ENCODE measurements at places on chromosomes 3 and 15.

- DNase-seq: no peak
Observed at GRCh38 chr15:65309882-65310418, 5.5 kb downstream of the RNU5B-1 start.

DNA sequence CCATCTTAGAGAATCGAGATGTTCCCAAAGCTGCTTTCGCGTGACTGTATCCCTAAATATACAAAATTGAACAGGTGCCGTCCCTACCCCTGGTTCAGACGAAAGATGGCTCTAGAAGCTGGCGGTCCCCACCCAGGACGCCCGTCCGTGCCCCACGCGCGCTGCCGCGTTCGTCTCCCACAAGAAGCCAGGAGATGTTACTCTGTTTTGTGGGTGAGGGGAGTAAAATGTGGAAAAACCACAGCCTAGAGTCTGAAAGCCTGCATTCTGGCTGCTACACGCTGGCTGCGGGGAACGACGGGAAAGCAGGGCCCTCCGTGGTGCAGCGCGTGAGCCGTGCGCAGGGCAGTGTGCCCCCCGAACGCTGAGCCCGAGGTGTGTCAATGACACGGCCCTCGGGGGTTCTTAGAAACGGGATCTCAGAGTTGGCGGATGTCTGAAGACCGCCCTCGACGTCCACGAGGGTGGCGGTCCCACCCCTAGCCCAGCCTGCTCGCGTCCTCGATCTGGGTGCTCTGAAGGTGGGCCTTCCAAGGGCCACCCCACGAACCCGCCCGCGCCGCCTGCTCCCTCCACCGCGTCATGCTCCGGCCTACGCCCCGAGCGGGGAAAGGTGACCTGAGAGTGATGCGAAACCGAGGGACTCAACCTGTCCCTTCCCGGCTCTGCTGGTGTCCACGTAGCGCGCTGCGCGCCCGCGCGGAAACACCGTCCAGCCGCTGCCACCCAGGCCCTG is 95.6 kb downstream of the OCA2 start:
- no peak for DNase-seq

- DNase-seq: no peak
Observed at GRCh38 chr3:186021673-186022362, 84.0 kb upstream of the TRA2B start.

DNA sequence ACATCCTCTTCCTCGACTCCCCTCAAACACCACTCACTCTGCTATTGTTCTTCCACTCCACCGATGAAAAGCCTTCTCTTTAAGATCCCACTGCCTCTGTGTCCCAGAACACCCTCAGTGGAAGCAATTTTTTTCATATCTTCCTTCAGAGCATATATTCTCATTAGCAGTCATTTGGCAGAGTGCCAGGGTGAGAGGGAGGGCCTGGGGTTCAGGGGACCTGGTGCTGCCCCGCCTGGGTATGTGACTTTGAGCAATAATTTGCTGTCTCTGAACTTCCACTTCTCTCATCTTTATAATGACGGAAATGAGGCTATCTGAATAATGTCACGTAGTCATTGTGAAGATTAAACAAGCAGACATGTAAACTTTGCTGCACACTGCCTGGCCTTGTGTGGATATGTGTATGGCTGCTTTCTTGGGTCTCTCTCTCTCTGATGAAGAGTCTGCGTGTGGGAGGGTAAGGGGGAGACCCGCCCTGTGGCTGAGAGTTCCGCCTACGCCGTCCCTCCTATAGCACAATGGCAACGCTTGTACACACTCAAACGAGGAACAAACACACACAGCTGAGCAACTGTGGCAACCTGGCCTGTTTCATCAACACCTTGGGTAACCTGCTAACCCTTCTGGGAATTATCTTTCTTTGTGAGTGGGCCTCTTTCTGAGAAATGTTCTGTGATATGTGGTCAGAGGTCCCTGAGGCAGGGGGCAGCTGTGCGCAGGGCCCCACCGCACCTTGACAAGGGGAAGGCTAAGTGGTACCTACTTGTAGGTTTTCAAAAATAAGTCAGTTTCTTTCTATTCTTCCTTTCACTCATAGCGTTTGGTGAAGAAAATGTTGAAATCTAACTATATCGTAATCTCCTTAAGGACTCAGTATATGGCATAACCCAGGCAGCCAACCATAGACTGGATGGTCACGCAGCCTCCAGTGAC is 369.8 kb downstream of the SV2B start:
- DNase-seq: no peak

GRCh38 chr15:70308735-70309434 is 211.2 kb upstream of the TLE3 start:
- DNase-seq: no peak

GRCh38 chr15:51499379-51499976 is 123.1 kb downstream of the DMXL2 start:
- DNase-seq: peak; percentile 1

- no peak for DNase-seq
Observed at GRCh38 chr3:193262707-193263106, 21.7 kb downstream of the PLAAT1 start.

- DNase-seq: no peak
Observed at GRCh38 chr3:11910971-11911531, 64.4 kb upstream of the TAMM41 start.

DNA sequence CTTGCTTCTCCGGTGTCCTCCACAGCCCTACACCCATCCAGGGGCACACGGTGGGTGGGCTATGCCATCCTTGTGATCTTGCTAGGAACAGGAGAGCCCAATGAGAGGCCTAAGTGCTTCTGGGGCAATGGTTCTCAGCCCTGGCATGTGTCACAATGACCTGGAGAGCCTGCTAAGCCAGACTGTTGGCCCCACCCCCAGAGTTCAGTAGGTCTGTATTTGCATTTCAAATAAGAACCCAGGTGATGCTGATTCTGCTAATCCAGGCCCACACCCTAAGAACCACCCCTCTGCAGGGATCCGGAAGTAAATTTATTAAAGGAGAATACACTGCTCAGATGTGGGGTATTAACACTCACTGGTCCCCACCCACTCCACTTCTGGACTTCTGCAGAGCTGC is 57.9 kb downstream of the RORA start:
- DNase-seq: peak; percentile 73

DNA sequence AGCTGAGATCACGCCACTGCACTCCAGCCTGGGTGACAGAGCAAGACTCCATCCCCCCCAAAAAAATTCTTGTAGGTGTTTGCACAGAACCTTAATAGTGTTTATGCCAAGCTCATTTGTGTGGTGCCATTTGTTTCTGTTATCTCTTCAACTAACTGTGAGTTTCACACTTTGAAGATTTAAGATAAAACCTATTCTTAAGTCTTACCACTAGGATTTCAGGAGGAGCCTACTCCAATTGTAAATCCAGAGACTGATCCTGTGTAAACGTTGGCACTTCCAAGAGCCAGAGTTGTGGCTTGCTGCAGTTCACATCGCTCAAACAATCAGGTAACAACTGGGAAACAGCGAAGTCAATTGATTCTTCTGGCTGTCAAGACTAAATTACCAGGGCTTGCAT is 242.4 kb upstream of the SATB1 start:
- DNase-seq: no peak

DNA sequence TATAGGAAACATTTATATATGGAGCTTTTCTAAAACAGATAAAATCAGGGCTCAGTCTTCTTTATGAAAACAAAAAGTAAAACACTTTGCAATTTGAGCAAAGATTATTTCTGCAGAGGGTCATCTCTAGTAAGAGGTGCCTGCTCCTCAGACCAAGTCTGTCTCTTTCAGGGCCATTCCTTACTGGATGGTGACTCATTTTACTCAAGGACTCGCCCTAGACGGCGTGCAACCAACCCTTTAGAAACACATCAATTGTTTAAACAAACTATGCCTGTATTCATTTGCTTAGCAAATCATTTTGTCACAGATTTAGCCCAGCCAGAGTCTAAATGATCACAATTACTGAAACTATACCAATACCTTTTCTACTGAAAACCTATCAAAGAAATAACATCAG is 242.8 kb upstream of the ICE2 start:
- DNase-seq: no peak

- DNase-seq: no peak
Observed at GRCh38 chr15:36026627-36027283, 480.8 kb upstream of the DPH6 start.

GRCh38 chr3:11186318-11186692 is 32.0 kb downstream of the HRH1 start:
- no peak for DNase-seq

DNA sequence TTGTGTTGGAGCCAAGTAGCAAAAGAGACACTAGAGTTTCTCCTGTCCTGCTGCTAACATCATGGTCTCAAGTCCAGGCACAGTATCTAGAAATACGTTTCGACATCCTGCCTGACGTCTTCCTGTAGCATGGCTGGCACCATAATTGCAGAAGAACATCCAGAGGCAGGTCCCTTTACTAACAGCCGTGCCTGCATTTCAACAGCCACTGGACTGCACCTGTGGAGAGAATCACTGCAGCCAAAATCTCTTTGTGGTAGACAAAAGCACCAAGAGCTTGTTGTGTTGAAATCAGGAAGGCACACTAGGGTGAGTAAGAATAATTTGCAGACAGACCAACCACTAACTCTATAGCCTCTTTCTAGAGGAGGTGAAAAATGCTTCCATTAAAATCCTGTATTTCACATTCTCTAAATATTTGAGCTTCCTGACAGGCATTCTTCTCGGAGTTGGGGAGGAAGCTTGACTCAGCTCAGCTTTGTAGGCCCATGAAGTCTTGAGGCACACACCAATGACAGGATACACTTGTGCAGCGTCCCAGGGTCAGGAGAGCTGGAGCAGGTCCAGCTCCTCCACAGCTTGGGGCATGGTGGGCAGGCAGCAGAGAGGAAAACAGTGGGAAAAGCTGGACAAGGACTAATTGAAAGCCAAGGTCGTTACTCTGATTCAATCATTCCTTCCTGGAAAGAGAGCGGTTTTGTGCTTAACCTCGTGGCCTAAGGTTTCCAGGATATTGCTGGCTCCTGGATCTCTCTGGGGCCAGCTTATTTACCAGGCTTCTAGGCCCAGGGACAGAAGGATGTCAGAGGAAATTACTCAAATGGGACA is 244.9 kb downstream of the FAM43A start:
- DNase-seq: no peak

GRCh38 chr3:102095383-102095782 is 246.1 kb downstream of the NFKBIZ start:
- DNase-seq: no peak

DNA sequence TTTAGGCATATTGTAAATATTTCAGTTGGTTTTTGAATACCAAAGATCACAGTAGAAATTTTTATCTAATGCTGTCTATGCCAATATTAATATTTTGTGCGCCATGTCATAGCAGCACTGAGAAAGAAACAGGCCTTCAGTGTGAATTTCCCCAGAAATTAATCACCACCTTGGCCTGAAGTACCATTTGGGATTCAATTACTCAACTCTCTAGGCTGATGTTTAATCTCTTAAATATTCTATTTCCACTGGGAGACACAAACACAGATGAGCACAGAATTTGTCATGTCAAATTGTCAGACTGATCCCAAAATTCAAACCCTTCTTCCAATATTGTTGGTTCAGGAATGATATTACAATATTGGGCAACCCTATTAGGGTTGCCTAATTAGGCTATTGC is 509.3 kb downstream of the ROBO1 start:
- DNase-seq: no peak

- DNase-seq: no peak
Observed at GRCh38 chr15:82313446-82313845, 35.8 kb downstream of the GOLGA6L10 start.

- DNase-seq: peak; percentile 30
Observed at GRCh38 chr3:141410408-141410807, 42.1 kb downstream of the ZBTB38 start.

- DNase-seq: no peak
Observed at GRCh38 chr3:179871782-179872181, 165.0 kb downstream of the PEX5L start.

- DNase-seq: no peak
Observed at GRCh38 chr3:164577667-164578210, 500.6 kb downstream of the SI start.

DNA sequence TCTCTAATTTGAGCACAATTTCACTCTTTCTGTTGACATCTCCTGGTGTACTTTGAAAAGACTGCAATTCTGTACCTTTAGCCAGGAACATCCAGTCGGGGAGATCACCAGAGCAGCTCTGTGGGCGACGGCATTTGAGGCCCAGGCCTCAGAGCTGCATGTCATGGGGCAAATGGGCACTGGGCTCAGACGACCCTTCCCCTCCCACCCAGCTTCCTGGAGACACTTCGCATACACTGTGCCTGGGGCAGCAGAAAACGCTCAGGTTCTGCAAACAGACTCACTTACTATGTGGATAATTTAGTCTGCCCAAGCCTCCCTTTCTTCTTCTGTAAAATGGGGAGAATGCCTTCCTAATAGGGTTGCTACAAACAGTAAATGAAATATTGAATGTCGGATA is 96.9 kb downstream of the HMG20A start:
- no peak for DNase-seq

GRCh38 chr15:71374607-71375352 is 259.5 kb downstream of the THSD4 start:
- DNase-seq: no peak

- no peak for DNase-seq
Observed at GRCh38 chr3:12100784-12101183, 57.9 kb downstream of the TIMP4 start.

GRCh38 chr3:101154401-101154800 is 161.2 kb upstream of the ABI3BP start:
- no peak for DNase-seq

- DNase-seq: no peak
Observed at GRCh38 chr15:96889734-96890480, 559.4 kb downstream of the NR2F2 start.

- no peak for DNase-seq
Observed at GRCh38 chr3:196063049-196063448, 18.8 kb downstream of the TFRC start.

DNA sequence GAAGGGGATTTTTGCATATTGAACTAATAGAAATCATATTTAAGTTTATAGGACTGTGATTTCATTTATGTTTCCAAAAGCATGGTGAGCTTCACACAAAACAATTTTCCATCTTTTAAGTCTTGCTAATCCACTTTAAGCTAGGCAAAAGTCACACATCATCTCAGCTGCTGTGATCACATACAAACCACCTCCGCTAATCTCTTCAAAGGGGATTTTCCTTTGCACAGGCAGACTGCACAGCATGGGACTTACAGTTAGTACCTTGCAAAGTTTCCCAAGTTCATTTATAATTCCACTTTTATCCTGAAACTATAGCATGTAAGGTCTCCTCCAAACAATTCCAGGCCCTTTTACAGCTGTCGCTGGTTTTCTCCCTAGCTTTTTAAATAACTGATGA is 225.1 kb upstream of the CNTN3 start:
- no peak for DNase-seq

GRCh38 chr3:176961916-176962315 is 235.4 kb downstream of the TBL1XR1 start:
- no peak for DNase-seq

GRCh38 chr3:38687321-38687720 is 37.8 kb upstream of the SCN5A start:
- DNase-seq: no peak

DNA sequence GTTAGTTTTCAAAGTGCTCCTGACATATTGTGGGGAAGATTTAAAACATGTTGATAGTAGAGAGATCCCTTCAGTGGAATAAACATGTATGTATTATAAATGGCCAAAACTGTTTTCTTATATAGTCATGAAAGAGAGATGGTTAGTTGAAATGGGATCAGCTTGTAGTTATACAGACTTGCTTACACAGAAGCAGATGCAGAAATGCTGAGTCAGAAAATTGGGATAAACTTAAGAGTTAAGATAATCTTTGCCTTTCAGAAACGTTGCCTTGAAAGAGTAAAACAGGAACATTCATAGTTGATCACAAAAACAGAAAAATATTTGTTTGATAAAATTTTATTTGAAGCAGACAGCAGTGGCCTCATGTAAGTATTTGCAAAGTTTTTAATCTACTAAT is 433.2 kb upstream of the BCHE start:
- DNase-seq: no peak

All from SHP77 (cell line).